ENCODE measurements at places on chromosomes 5 and 9. TPM values are rescaled to one million over a fixed set of nuclear protein-coding genes. Genes with fewer than 3 reads are reported as not detected.

- no peaks in the 10 kb centered on the region for H3K36me3 ChIP-seq
- no peaks in the 10 kb centered on the region for H3K4me1 ChIP-seq
- no peak for DNase-seq
- no peak overlapping the region for H3K27ac ChIP-seq
- H3K27me3 ChIP-seq, result no peaks in the 10 kb centered on the region
These were observed 1260.1 kb upstream of the ACO1 start for GRCh38 chr9:31124389-31124788.

GRCh38 chr9:69949396-69949795 lies 94.3 kb upstream of the MAMDC2 start:
- no peak overlapping the region for H3K27ac ChIP-seq
- no peaks in the 10 kb centered on the region for H3K36me3 ChIP-seq
- DNase-seq, result no peak

RPL35 gene
- 1,421 TPM for total RNA-seq

- H3K27ac ChIP-seq, result no peak overlapping the region
- no peak overlapping the region for H3K4me3 ChIP-seq
These were observed 9.9 kb downstream of the PRUNE2 start for GRCh38 chr9:76896035-76896434.

GRCh38 chr5:6950250-6950649 lies 237.0 kb downstream of the TENT4A start:
- H3K27ac ChIP-seq, result no peak overlapping the region
- no peak for DNase-seq
- no peaks in the 10 kb centered on the region for H3K36me3 ChIP-seq

EQTN gene
- not detected for total RNA-seq

DNA sequence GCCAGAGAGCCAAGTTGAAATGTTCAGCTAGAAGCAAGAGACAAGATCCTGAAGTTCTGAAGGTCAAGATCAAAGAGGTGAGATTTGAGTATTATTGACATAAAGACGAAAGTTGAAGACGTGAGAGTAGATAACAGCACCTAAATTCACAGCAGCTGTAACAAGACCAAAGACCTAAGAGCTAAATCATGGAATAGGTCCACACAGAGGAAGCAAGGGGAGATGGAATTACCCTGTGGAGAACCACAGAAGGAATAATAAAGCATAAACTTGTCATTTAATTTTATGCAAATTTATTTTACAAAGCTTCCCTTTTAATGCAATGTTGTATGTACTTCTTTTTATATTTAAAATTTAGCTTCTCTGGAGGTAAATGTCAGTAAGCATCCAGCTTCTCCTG lies 523.7 kb downstream of the NR2F1-AS1 start:
- no peak overlapping the region for H3K27ac ChIP-seq
- no peaks in the 10 kb centered on the region for H3K27me3 ChIP-seq
- no peaks in the 10 kb centered on the region for H3K36me3 ChIP-seq
- no peak overlapping the region for H3K4me3 ChIP-seq
- no peak for DNase-seq

ZNF474 gene
- total RNA-seq, result not detected

- no peak for DNase-seq
- no peaks in the 10 kb centered on the region for H3K36me3 ChIP-seq
- H3K4me1 ChIP-seq, result no peaks in the 10 kb centered on the region
- H3K27me3 ChIP-seq, result no peaks in the 10 kb centered on the region
- H3K4me3 ChIP-seq, result no peak overlapping the region
These were observed 8.4 kb downstream of the MYMK start for GRCh38 chr9:133516256-133516960.

SECISBP2 gene
- total RNA-seq, result 40.2 TPM

GRCh38 chr5:169112016-169112415 lies 188.9 kb downstream of the SLIT3 start:
- no peaks in the 10 kb centered on the region for H3K27me3 ChIP-seq
- H3K36me3 ChIP-seq, result no peaks in the 10 kb centered on the region
- no peak for DNase-seq
- no peaks in the 10 kb centered on the region for H3K4me1 ChIP-seq
- no peak overlapping the region for H3K4me3 ChIP-seq

FLT4 gene
- 2.8 TPM for total RNA-seq

DNA sequence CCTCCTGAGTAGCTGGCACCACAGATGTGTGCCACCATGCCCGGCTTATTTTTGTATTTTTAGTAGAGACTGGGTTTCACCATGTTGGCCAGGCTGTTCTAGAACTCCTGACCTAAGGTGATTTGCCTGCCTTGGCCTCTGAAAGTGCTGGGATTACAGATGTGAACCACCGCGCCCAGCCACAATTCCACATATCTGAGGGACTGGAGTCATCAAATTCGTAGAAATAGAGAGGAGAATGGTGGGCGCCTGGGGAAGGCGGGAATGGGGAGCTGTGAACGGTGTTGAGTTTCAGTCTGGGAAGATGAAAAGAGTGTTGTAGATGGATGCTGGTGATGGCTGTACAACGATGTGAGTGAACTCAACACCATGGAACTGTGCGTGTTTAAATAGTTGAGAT lies 1.9 kb upstream of the ABO start:
- peaks cover 48% of the 10 kb centered on the region for H3K27me3 ChIP-seq
- no peak for DNase-seq
- H3K4me3 ChIP-seq, result no peak overlapping the region

- H3K27me3 ChIP-seq, result peaks cover 2% of the 10 kb centered on the region
- no peak overlapping the region for H3K27ac ChIP-seq
- no peak for DNase-seq
- no peaks in the 10 kb centered on the region for H3K4me1 ChIP-seq
- H3K36me3 ChIP-seq, result no peaks in the 10 kb centered on the region
These were observed 103.9 kb downstream of the FRMD3 start for GRCh38 chr9:83434254-83434653.

PCDHB3 gene
- not detected for total RNA-seq

EIF4EBP3 gene
- total RNA-seq, result 7.4 TPM

CTNND2 gene
- not detected for total RNA-seq

SLC34A1 gene
- 0.19 TPM for total RNA-seq

DNA sequence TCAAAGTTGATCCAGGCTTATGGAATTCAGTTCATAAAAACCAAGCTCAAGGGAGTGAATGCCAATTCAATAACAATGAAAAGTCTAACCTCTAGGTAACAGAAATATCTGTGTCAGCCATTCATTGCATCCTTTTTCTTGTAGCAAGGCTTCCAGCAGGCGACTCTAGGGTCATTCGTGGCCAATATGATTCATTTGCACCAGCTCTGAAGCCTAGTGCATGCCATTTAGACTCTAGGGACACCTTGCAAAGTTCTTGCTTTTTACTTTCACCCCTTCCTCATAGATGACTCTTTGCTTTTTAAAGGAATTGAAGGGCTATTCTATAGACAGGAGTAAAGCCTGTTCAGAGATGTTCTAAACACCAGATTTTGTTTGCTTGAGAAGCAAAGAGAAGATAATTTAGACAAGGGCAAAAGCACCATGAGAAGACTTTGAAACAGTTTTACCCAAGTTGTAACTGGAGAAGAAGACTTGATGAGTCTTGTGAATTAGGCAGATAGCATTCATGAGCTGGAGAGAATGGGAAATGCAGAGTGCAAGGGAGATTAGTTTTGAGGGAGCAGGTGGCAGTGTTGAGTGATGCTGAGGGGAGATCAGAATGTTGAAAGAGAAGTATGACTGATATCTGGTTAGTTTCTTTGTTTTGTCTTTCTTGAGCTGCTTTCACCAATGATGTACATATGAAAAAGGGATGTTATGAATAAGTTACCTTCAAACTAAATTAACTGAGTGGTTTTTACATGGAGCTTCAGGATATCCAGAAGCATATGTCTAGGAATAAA lies 94.5 kb downstream of the F2RL2 start:
- peaks cover 40% of the 10 kb centered on the region for H3K4me1 ChIP-seq
- H3K36me3 ChIP-seq, result peaks cover 12% of the 10 kb centered on the region
- no peak for DNase-seq
- H3K27me3 ChIP-seq, result no peaks in the 10 kb centered on the region
- H3K27ac ChIP-seq, result peak overlapping the region; percentile 9

SVEP1 gene
- not detected for total RNA-seq

IL5 gene
- total RNA-seq, result 0.35 TPM

DNA sequence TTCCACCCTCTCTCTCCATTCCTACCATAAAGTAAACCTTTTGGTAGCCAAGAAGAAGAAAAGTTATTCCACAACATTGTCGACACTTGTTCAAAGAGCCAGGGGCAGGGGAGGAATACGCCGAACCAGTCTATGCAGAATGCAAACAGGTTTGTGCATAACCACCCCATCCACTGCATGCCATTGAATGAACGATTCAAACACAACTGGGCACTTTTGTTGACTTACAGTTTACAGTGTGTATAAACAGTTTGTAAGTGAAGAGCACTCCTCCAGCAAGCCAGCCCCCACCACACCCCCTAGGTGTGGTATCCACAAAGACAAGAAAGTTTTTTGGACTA lies 6.8 kb upstream of the S1PR3 start:
- H3K4me1 ChIP-seq, result peaks cover 7% of the 10 kb centered on the region
- no peak for DNase-seq
- no peaks in the 10 kb centered on the region for H3K36me3 ChIP-seq
- no peak overlapping the region for H3K4me3 ChIP-seq
- no peak overlapping the region for H3K27ac ChIP-seq

DNA sequence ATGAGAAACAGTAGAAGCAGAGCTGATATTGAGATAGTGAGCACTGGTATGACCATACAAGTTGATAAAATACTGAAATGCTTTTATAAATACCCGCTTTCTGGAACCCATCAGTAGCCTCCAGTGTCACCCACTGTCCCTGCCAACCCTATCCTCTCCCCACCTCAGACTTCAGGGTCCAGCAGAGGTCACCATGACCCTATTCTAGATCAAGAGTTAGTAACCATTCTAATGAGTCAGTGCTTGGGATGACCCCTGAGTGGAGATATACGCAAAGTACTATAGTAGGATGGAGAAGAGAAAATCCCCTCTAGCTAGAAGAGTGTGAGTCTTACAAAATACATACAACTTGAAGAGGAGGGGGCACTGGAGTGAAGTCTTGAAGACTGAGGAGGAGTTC lies 297.9 kb upstream of the BRINP1 start:
- no peak overlapping the region for H3K27ac ChIP-seq
- H3K4me1 ChIP-seq, result no peaks in the 10 kb centered on the region
- no peak overlapping the region for H3K4me3 ChIP-seq
- DNase-seq, result no peak
- no peaks in the 10 kb centered on the region for H3K36me3 ChIP-seq
- no peaks in the 10 kb centered on the region for H3K27me3 ChIP-seq

DNA sequence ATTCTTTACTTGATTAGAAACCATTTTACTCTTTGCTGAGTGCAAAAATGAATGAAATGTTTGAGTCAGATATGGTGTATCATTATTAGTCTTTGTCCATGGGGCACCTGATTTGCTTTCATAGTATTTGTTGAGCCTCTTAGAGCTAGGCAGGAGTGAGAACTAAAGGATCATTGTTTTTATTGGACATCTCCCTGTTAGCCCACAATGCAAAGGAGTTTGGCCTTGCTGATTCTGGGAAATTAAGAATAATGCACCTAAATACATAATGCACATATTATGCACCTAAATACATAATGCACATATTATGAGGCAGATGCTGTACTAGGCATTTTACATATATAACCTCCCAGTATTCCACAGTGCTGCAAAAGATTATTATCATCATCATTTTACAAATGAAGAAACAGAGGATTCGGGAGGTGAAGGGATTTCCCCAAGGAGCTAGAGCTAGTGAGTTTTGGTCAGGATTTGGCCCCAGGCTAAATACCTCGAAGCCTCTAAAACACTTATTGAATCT lies 113.0 kb upstream of the LIFR start:
- DNase-seq, result no peak
- no peaks in the 10 kb centered on the region for H3K36me3 ChIP-seq
- H3K27ac ChIP-seq, result no peak overlapping the region
- H3K4me3 ChIP-seq, result no peak overlapping the region
- H3K4me1 ChIP-seq, result no peaks in the 10 kb centered on the region

ABO gene
- not detected for total RNA-seq

GRM6 gene
- not detected for total RNA-seq

DNA sequence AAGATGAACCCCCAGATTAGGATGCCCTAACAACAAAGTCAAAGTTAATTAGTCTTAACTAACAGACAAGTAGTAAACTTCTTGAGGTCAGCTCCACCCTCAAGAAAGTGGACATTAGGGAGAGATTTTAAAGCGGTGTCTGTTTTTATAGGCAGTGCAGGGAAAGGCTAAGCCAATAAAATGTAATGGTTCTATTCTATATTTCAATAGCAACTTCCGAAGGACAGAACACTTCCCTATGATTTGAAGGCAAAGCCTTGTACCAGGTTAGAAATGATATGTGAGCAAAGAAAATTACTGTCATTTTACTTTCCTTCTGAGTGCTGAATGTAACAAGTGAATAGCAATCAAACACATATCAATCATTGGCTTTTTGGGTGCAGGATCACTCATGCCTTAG lies 455.2 kb downstream of the ISL1 start:
- H3K4me1 ChIP-seq, result no peaks in the 10 kb centered on the region
- DNase-seq, result no peak
- H3K36me3 ChIP-seq, result no peaks in the 10 kb centered on the region
- no peaks in the 10 kb centered on the region for H3K27me3 ChIP-seq

TMED9 gene
- 111 TPM for total RNA-seq

GRCh38 chr9:112028242-112029221 lies 131.9 kb downstream of the UGCG start:
- peaks cover 25% of the 10 kb centered on the region for H3K36me3 ChIP-seq
- H3K27me3 ChIP-seq, result peaks cover 34% of the 10 kb centered on the region
- DNase-seq, result peak; percentile 56
- peaks cover 41% of the 10 kb centered on the region for H3K4me1 ChIP-seq
- no peak overlapping the region for H3K27ac ChIP-seq

C5orf58 gene
- total RNA-seq, result not detected

DNA sequence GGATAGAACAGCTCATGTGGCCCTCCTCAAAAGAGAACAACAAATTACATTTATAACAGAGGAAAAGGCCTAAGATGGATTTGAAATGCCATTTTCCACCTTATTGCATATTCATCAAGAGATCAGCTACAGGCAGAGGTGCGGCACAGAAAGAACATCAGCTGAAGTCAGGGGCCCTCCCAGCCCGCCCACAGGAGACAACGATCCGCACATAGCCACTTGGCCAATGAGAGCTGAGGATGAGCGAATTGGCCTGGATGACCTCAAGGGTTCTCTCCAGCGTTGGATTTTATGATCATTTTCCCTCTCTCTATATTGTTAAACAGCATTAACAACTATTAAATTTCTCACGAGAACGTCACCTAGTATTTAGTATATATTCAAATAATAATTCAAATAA lies 97.6 kb downstream of the GNAQ start:
- DNase-seq, result no peak
- no peak overlapping the region for H3K27ac ChIP-seq
- H3K4me1 ChIP-seq, result no peaks in the 10 kb centered on the region
- H3K36me3 ChIP-seq, result no peaks in the 10 kb centered on the region
- H3K4me3 ChIP-seq, result no peak overlapping the region

- H3K27ac ChIP-seq, result no peak overlapping the region
- H3K4me1 ChIP-seq, result no peaks in the 10 kb centered on the region
- no peaks in the 10 kb centered on the region for H3K36me3 ChIP-seq
- peaks cover 3% of the 10 kb centered on the region for H3K27me3 ChIP-seq
- DNase-seq, result no peak
- no peak overlapping the region for H3K4me3 ChIP-seq
These were observed 16.3 kb downstream of the FABP6 start for GRCh38 chr5:160245506-160246086.

GRCh38 chr5:177103523-177104253 lies 17.0 kb downstream of the FGFR4 start:
- no peaks in the 10 kb centered on the region for H3K4me1 ChIP-seq
- no peaks in the 10 kb centered on the region for H3K36me3 ChIP-seq
- H3K27ac ChIP-seq, result no peak overlapping the region
- H3K4me3 ChIP-seq, result no peak overlapping the region
- peaks cover 8% of the 10 kb centered on the region for H3K27me3 ChIP-seq

PRDM9 gene
- total RNA-seq, result not detected

GABBR2 gene
- not detected for total RNA-seq

- H3K27ac ChIP-seq, result no peak overlapping the region
- H3K36me3 ChIP-seq, result no peaks in the 10 kb centered on the region
- H3K27me3 ChIP-seq, result peaks cover 34% of the 10 kb centered on the region
- H3K4me1 ChIP-seq, result peaks cover 21% of the 10 kb centered on the region
- DNase-seq, result no peak
- H3K4me3 ChIP-seq, result no peak overlapping the region
These were observed 32.6 kb upstream of the TTLL11 start for GRCh38 chr9:122125509-122126330.
